ENCODE measurements at places on chromosomes 1 and 21.

DNA sequence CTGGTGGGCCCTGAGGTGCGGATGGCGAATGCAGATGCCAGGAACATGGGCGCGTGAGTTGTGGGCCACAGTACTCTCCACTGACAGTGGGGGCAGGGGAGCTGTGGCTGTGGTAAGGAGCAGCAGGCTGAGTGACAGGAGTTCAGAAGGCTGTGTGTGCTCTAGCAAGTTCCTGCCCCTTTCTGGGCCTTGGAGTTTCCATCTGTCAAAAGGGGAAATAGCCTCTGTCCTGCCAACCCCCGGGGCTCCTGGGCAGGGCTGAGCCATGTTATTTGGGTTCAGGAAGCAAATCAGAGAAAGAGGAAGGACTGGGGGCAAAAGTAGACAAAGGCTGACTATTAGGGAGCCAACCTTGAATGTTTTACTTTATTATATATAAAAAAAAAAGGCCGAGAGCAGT is 19.5 kb upstream of the MFN2 start:
- no peak for DNase-seq

- no peak for DNase-seq
Observed at GRCh38 chr21:33302055-33302454, 22.7 kb upstream of the IFNAR1 start.

GRCh38 chr1:233172201-233172600 is 123.3 kb downstream of the PCNX2 start:
- no peak for DNase-seq

DNA sequence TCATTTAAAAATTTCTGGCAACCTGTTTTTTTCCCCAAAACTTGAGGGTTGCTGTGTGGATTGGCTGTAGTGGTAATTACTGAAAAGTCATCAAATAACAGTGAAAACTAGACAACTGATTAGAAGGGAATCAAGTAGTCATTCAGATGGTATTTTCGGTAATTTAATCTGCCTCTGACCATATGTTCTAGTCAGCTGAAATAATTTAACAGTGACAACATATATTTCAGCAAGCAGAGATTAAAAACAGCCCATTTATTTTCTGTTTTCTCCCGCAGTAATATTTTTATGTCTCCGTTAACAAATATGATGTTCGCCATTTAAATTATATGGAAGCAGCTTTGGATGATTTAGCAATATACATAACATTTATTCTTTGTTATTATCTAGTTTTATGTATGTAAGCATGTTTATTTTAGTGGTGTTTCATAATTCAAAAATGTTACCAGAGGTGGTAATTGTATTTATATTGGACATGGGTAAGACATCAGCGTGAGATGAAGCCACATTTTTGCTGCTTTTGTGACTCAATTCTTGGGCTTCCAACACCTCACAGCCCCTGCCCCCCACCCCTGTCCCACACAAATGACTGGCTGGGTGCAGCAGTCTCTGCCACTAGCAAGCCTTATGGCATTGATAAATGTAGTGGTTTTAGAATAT is 104.4 kb downstream of the GALNT2 start:
- DNase-seq: no peak

- DNase-seq: no peak
Observed at GRCh38 chr1:159925719-159926078, 392 bp upstream of the TAGLN2 start.

GRCh38 chr21:43736224-43736883 is 17.4 kb downstream of the PDXK start:
- DNase-seq: no peak

- DNase-seq: no peak
Observed at GRCh38 chr1:178784131-178784536, 59.1 kb downstream of the RALGPS2 start.

- peak; percentile 46 for DNase-seq
Observed at GRCh38 chr1:53754484-53755312, 15.7 kb upstream of the GLIS1 start.

DNA sequence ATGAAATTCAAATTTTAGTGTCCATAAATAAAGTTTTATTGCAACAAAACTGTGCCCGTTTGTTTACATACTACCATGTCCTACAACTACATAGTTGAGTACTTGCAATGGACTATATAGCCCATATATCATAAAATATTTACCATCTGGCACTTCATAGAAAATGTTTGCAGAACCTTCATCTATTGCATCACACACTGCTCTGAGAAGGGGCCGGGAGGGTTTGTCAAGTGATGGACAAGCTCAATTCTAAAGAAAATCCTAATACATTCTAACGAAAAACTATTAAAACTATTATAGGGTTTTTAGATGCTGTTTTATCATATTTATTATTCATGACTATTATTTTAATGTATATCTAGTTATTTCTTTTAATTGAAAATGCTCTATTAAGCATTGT is 35.9 kb downstream of the RGSL1 start:
- no peak for DNase-seq

DNA sequence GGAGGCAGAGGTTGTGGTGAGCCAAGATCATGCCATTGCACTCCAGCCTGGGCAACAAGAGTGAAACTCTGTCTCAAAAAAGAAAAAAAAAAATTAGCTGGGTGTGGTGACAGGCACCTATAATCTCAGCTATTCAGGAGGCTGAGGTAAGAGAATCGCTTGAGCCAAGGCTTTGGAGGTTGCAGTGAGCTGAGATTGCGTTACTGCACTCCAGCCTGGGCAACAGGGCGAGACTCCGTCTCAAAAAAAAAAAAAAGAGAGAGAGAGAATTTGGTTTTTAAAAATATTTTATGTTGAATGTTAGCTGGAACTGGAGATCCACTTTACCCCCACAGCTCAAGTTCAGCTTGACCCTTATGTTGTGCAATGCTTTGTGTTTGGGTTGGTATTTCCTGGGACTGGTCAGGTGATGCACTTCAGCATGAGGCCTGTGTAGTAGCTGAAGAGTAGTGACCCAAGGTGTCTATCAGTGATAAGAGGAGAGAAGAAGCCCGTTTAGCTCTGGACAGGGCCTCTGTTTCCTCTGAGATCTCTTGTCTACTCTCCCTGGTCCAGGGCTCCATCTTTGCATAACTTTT is 36.8 kb upstream of the MACF1 start:
- DNase-seq: no peak

- no peak for DNase-seq
Observed at GRCh38 chr1:241749041-241749944, 97.2 kb downstream of the WDR64 start.

DNA sequence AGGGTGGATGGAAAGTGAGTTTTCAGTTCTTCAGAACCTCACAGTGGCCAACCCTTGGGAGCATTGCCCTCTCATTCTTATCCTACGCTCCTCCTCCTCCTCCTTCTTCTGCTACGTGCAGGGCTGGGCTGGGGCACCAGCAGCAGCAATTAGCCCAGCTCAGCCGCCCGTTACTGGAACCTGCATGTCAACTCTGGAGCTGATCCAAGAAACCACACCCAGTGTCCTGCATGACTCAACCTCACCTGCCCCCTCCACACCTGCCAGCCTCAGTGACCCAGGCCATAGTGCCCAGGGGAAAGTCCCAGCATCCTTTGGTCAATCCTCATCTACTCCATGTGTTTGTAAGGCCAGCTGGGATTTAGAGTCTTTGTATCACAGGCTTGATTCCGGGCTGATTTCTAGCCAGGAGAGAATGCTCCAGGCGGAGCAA is 12.6 kb downstream of the ELF3 start:
- DNase-seq: peak; percentile 64

DNA sequence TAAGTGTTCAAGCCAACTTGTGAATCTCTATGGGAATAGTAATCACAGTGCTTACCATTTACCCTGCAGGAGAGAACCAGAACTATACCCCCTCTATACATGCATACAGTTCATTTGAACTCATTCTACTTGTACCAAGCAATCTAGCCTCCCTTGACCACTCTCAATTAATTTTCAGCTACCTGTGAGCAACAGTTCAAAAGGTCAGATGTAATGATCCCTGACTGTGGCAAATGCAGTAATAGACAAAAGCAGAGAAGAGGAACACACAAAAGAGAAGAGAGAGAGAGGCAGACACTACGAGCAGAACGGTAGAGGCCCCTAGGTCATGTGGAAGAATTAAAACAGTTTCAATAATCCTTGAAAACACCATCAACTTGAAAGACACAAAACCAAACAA is 52.8 kb downstream of the FMO4 start:
- no peak for DNase-seq

DNA sequence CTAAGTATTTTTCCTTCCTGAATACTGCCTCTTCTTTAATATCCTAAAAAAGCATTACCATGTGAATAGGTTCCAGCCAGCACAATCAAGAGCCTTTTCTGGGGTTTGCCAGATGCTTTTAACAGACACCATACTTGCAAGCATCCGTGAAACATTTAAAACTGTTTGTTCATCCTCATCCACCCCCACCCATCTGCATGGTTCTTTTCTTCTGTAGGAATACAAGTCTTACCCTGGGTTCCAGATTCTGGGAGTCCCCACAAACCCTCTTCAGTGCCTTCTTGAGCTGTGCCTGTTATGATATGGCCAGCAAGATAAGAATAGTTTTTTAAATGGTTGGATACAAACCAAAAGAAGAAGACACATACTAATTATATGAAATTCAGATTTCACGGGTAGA is 354.9 kb upstream of the PLXNA2 start:
- DNase-seq: no peak

- DNase-seq: no peak
Observed at GRCh38 chr1:52152572-52152971, 10.7 kb downstream of the ZFYVE9 start.

GRCh38 chr1:42264511-42265190 is 70.4 kb downstream of the FOXJ3 start:
- DNase-seq: no peak

- no peak for DNase-seq
Observed at GRCh38 chr1:102800406-102800805, 307.9 kb downstream of the COL11A1 start.

DNA sequence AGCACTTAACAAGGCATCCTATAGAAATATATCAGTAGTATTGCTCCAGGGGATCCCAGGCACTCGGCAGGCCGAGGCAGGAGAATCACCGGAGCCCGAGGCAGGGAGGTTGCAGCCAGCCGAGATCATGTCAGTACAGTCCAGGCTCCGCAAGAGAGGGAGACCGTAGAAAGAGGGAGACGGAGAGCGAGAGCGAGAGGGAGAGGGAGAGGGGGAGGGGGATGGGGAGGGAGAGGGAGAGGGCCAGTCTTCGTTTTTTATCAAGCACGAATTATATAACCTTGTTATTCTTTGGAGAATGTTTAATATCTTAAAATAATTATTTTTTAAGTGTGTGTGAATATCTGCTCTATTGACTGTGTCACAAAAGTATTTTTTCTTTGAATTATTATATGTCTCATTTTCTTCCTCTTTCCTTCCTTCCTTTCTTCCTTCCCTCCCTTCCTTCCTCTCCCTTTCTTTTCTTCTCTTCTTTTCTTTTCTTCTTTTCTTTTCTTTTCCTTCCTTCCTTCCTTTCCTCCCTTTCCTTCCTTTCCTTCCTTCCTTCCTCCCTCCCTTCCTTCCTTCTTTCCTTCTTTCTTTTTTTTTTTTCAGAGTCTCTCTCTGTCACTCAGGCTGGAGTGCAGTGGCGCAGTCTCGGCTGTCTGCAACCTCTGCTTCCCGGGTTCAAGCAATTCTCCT is 233.7 kb downstream of the SRGAP2C start:
- no peak for DNase-seq

DNA sequence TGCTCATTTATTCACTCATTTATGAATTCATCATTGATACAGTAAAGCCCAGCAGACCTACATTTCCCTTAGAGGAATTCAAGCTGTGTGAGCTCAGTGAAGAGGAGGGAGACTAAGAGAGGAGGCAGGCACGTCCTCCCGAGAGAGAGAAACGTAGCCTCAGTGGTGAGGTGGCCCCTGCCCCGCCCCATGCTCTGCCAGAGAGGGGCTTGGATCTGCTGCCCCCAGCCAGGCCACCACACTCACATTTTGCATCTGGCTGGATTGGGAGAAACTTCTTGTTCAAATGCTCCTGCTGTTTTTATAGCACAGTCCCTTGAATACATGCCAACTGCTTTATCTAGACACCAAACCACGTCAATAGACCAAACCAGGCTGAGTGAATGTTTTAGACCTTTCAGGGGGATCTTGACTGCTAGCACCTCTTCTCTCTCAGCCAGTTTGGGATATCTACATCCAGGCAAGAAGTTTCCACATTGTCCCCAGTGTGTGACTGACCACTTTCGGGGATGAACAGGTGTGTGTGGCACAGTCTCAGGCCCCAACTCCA is 67.7 kb upstream of the AJAP1 start:
- DNase-seq: no peak

DNA sequence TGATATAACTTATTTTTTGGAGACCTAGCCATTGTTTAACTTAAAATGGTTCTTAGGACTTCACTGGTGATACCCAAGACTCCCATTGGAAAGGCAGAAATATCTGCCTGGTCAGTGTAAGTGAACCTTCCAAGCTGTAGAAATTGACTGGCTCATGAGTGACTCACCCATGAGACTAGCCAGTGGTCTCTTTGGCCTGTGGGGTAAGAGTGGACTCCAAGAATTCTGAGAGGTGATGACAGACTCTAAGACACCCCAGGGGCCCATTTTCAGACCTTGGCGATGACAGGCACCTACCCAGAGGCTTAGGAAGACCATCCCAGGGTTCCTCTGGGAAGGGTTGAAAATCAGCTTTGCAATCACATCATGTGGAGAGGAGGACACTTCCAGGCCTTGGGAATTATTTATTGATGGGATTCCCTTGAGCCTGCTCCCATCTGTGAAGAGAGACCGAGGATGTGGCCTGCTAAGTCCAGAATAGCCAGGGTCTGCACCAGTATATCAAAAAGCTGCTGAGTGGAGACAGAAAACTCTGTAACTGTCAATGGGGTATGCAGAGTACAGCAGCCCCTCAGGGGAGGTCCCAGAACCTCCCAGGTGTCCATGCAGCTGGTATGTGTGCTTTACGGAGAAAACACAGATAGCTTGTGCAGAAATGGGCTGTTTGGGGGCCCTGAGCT is 78.9 kb downstream of the KAZN start:
- DNase-seq: no peak

GRCh38 chr1:180527101-180527669 is 24.8 kb upstream of the ACBD6 start:
- DNase-seq: no peak

DNA sequence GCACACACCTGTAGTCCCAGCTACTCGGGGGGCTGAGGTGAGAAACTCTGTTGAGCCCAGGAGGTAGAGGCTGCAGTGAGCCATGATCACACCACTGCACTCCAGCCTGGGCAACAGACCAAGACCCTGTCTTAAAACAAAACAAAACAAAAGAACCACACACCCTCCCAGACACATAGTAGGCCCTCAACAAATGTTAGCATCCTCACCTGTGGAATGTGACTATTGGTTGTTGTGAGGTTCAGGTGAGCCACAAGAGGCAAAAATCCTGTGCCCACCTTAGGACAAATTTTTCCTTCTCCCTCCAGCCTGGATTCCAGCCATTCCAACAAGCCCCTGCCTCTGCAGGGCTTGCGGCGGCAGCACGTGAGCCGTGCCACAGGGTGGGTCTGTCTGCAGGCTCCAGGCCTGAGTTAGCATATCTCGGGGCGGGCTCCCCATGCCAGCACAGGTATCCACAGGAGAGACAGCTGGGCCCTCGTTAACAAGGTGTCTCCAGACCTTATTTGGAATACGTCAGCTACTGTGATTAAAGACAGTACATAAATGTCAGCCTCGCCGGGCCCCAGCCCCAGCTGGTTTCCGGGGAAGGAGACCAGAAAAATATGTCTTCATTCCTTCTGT is 17.4 kb downstream of the C1QB start:
- no peak for DNase-seq
